ENCODE measurements at places on chromosomes 4 and X. TPM values are rescaled to one million over a fixed set of nuclear protein-coding genes. Genes with fewer than 3 reads are reported as not detected.

Gene C4orf17
- not detected for total RNA-seq

DNA sequence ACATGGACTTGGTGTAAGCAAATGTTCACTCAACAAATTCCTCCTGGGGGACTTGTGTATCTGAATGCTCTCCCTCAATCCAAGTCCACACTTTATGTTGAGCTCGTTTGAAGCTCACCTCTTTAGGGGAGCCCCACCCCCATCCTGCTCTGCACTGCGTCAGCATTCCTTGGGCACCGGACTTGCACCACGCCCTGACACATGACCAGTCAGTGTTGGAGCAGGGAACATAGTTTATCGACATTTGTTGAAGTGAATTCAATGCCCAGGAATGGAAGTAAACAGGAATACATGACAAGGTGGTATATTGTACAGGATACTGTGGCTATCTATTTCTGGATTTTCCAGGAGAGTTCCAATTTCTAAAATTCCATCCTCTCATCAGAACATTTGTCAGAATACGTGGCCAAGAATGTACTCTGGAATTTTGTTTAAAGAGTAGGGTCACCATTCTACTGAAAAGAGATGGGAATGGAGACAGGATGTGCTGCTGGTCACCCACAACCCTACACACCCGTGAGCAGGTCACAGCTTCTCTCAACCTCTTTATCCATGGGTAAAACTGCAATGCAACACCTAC, 60.0 kb upstream of the LNX1 start:
- DNase-seq, result no peak

- no peak for DNase-seq
These were observed 349.9 kb upstream of the KLF3 start for GRCh38 chr4:38313999-38314561.

GRCh38 chr4:128232719-128233118, 54.9 kb downstream of the PGRMC2 start:
- no peak for DNase-seq

DNA sequence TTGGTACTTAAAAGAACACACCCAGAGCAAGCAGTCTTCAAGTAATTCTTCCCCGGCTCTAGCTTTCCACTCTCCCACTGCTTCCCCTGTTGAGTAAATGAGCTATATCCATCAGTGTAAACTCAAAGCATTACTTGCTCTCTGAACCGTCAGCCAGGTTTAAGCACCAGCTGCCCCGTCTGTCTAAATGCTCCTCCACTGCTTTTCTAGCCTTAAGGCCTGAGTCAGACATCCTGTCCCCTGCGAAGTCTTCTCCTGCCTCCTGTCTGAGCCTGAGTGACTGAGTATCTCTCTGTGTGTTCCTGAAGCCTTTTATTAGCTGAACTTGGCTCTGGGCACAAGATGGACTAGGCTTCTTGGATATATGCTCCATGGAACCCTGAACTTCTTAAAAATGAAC, 205.1 kb downstream of the STK32B start:
- no peak for DNase-seq

DNA sequence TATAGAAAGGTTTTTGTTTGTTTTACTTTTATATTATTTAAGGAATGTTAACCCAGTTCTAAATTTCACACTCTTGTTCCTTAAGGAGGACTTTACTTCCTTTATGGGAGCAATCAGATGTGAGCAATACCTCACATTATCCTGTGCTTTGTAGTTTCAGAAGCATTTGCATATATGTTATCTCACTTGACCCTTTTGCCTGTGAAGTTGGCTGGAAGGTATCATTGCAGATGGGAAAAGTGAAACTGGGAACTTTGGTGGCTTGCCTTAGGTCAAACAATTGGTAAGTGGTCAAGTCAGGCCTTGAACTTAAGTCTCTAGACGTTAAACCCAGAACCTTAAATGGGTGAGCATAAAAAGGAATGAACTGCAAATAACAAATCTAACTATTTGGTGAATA, 90.6 kb downstream of the AREG start:
- no peak for DNase-seq

- no peak for DNase-seq
These were observed 30.4 kb downstream of the TXK start for GRCh38 chr4:48103483-48104139.

Gene NUP62CL
- 2.9 TPM for total RNA-seq

DNA sequence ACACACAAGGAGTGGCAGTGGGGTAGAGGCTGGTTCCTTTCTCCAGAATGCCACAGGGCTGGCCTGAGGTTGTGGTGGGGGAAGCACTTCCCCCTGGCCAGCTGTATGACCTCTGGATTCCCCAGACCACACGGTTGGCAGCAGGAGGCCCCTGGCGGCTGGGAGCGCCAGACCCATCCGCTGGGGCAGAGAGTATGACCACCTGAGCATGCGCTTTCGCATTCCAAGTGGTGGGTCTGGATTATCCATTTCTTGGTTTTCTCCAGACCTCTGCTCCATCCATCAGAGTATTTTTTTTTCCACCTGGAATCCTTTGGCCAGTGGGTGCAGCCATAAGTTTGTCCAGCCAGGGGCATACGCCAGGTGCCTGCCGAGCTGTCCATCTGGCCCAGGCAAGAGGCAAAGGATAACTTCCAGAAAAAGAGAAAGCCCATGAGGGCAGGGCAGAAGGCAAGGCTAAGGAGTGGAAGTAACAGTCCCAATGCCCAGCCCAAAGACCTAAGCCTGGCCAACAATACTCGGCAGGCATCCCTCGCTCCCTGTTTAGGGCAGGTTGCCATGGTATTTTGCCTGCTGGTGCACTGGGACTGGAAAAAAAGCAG, 39.3 kb downstream of the NHSL2 start:
- no peak for DNase-seq

DNA sequence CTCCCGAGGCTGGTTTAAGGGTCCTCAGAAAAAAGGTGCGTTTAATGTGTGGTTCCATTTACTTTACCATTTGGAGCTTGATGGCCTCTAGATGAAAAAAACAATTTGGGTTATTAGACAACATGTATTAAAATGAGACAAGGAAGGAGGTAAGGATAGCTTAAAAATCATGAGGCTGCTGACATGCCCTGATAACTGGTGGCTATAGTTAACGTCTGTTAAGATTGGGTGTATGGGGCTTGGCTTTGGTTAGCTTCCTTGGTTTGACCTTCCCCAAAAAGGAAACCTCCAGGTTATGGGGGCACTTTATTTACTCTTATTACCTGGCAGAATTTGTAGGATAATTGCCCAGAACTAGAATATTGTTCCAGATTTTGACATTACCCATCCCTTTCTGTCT, 51.5 kb downstream of the HMGB2 start:
- DNase-seq, result no peak

- DNase-seq, result no peak
These were observed 9.5 kb downstream of the FBXO8 start for GRCh38 chr4:174273930-174274329.

Gene NHSL2
- total RNA-seq, result 0.66 TPM

- peak; percentile 24 for DNase-seq
These were observed 170.2 kb upstream of the PCDH18 start for GRCh38 chr4:137702512-137702911.

DNA sequence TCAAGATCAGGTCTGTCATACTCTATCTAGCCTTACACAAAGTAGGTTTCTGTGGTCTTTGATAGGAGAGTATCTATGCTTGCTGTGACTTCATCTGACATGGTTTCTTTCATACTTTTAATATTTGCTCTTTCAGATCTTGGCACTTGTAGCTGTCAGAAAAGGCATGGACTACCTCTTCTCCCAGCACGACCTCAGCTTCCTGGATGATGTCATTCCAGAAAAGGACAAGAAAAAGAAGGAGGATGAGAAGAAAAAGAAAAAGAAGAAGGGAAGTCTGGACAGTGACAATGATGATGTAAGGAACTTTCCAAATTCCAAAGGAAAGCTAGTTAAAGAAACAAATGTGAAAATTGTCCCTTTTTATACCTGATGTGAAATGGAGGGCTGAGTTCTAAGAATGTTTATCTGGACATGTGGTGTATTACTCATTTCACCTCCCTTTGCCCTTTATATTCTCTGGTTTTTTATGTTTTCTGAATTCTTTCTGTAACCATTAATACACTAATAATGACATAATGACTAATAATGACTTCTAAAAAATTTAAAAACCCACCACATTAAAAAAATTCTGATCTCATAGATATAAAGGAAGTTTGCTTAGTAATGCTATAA, 221.2 kb downstream of the SLC4A4 start:
- DNase-seq, result no peak

- DNase-seq, result no peak
These were observed 28.4 kb downstream of the PIR start for GRCh38 chrX:15464704-15465103.

- no peak for DNase-seq
These were observed 276.4 kb downstream of the PDGFC start for GRCh38 chr4:156695163-156695562.

DNA sequence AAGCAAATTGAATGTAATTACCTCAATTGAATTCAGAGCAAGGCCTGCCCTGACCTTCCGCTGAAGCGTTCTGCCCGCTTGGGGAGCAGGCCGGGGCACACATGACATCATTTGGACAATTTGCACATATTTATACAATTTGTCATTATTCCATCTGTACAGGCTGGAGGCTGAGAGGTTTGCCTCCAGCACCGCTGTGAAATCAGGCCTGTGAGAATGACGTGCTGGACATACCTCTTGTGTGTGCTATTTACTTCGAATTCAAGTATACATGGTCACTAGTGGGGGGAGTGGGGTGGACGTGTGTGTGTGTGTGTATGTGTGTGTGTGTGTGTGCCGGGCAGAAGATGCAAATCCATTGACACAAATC, 285.6 kb downstream of the SHOX start:
- DNase-seq, result no peak

Measured in A673 (cell line).